ENCODE measurements at places on chromosomes 16 and 17.

DNA sequence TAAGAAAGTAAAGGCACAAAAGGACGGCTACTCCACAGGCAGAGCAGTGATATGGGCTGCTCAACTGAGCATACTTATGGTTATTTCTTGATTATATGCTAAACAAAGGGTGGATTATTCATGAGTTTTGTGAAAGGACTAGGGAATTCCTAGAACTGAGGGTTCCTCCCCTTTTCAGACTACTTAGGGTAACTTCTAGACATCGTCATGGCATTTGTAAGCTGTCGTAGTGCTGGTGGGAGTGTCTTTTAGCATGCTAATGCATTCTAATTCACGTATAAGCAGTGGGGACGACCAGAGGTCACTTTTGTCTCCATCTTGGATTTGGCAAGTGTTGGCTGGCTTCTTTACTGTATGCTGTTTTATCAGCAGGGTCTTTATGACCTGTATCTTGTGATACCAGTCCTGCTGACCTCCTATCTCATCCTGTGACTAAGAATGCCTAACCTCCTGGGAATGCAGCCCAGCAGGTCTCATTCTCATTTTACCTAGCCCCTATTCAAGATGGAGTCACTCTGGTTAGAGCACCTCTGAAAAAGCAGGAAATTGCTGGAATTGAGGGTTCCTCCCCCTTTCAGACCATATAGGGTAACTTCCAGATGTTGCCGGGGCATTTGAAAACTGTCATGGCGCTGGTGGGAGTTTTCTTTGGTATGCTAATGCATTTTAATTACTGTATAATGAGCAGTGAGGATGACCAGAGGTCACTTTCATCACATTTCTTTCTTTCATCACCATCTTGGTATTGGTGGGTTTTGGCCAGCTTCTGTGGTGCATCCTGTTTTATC, 388.5 kb downstream of the XYLT1 start:
- no peak for DNase-seq

DNA sequence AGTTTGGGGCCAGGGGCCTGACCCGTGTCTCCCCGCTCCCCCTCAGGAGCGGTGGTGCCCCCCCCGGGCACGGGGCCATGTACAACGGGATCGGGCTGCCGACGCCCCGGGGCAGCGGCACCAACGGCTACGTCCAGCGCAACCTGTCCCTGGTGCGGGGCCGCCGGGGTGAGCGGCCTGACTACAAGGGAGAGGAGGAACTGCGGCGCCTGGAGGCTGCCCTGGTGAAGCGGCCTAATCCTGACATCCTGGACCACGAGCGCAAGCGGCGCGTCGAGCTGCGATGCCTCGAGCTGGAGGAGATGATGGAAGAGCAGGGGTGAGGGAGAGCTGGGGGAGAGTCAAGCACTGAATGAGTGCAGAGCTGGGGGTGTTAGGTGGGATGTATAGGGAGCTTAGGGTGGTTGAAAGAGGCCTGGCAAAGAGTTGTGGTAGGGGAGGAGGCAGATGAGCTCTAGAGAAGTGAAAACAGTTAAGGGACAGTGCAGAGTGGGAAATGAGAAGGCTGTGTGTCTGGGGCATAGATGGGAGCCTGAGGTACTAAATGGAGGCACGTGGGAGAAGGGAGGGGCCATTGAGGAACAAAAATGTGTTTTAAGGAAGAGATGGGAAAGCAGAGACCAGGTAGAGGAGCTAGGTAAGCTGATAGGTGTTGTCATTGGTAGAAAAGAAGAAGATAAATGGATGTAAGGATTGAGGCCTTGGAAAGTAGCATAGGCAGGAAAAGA, 4.0 kb downstream of the SRRM2 start:
- DNase-seq: no peak

GRCh38 chr16:80142281-80142680, 398.5 kb upstream of the DYNLRB2 start:
- no peak for DNase-seq

DNA sequence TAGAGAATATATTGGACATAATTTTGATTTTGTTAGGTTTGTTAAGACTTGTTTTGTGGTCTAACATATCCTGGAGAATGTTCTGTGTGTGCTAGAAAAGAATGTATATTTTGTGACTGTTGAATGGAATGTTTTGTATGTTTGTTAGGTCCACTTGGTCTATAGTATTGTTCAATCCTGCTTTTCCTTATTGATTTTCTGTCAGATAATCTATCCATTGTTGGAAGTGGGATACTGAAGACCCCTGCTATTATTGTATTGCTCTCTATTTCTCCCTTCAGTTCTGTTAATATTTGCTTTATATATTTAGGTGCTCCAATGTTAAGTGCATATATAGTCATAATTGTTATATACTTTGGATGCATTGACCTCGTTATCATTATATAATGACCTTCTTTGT, 33.0 kb upstream of the NKD1 start:
- DNase-seq: no peak

DNA sequence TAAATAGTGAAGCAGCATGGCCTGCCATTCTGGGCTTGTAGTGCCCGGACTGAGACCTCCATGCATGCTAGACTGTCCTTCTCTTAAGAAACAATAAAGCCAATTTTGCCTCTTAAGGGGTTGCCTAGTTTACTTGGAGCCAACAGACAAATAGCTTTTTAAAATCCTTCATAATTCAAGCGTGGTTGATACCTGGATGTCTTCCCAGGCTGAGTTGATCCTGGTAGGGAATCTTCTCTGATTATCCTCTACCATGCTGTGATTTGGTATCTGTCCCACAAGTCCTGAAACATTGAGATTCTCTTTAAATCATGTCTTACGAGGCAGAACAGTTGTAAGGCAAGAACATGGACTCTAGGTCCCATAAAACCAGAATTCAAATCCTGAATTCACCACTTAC, 359.6 kb upstream of the CCL2 start:
- no peak for DNase-seq

- no peak for DNase-seq
These were observed 12.8 kb downstream of the SMIM5 start for GRCh38 chr17:75645889-75646637.

GRCh38 chr16:85402910-85403692, 210.0 kb upstream of the GSE1 start:
- no peak for DNase-seq

- no peak for DNase-seq
These were observed 11.1 kb upstream of the PIK3R5 start for GRCh38 chr17:8976638-8977037.

- no peak for DNase-seq
These were observed 20.5 kb upstream of the BLMH start for GRCh38 chr17:30312226-30312625.

GRCh38 chr17:3894911-3895343, 2.1 kb upstream of the CAMKK1 start:
- no peak for DNase-seq

GRCh38 chr17:8482546-8482945, 46.9 kb downstream of the NDEL1 start:
- DNase-seq: no peak

- peak; percentile 5 for DNase-seq
These were observed 80.8 kb downstream of the OMG start for GRCh38 chr17:31216031-31216751.

DNA sequence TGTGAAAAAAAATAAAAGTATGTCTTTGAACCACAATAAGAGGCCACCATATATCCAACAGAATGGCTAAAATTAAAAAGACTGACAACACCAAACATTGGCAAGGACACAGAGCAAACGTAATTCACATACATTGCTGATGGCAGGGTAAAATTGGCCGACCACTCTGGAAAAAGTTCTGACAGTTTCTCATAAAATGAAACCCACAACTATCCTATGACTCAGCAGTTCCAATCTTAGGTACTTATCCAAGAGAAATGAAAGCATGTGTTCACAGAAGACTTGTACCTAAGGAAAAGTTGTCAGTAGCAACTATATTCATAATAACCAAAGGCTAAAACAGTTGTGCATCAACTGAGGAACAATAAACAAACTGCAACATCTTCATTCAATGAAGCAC, 357.3 kb upstream of the XYLT1 start:
- no peak for DNase-seq

DNA sequence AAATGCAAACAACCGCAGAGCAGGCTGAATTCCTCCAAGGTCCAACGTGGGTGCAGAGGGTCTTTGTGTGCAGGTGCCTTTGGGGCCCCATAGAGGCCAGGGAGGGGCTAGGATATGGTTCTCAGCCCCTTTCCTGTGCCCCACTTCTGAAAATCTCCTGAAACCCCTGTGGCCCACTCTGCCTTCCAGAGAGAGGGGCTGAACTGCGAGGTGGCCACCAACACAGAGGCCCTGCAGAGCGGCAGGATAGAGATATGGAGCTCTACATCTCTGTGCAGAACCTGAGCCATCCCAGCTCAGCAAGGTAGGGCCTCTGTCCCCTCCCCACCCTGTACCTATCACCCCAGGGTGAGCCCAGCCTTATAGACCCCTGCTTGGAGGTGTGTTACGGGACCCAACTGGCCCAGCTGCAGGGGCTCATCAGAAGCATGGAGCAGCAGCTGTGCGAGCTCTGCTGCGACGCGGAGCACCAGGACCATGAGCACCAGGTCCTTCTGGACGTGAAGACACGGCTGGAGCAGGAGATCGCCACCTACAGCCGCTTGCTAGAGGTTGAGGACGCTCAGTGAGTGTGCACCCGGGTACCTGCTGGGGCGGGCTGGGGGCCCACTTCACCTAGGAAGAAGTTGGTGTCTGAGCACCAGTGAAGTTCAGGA, 5.5 kb downstream of the USP6 start:
- no peak for DNase-seq

GRCh38 chr16:83400234-83400633, 407.5 kb upstream of the HSBP1 start:
- no peak for DNase-seq

DNA sequence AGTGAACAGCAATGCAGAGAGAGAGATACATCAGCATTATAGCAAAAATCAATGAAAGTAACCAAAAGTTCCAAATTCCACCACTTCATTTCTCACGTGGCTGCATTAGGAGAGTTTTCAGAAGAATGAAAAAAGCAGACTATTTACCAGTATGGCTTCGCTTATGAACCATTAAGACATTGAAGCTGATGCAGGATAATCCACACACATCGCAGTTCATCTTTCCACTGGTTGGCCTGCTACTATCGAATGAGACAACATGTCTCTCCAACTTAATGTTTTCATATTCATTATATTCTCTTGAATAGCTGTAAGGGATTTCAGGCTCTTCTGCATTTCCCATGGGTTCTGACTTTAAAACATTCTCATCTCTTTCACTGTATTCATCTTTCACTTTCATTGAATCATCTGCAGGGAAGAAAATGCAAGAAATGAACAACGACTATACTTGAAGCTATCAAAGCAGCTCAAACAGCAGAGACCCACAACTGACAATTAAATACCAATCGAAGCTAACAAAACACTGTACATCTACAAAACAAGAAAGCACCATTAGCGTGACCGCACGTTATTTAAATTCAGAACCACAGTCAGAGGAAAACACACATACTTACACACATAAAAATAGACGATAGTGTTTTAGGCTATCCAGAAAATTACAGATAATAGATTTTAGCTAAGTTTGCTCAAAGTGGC, 54.9 kb downstream of the GRB7 start:
- no peak for DNase-seq

DNA sequence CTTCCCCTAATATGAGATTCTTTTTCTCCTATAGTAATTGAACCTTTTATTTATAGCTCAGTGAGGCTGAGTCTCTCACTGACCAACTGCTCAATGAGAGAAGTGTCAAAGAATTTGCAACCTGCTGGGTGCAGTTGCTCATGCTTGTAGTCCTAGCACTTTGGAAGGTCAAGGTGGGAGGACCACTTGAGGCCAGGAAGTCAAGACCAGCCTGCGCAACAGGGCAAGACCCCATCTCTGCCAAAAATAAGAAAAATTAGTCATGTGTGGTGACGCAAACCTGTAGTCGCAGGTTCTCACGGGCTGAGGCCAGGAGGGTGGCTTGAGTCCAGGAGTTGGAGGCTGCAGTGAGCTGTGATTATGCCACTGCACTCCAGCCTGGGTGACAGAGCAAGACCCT, 30.9 kb upstream of the CRYBA1 start:
- no peak for DNase-seq

- peak; percentile 61 for DNase-seq
These were observed 1.2 kb downstream of the TRIM47 start for GRCh38 chr17:75876938-75877751.

DNA sequence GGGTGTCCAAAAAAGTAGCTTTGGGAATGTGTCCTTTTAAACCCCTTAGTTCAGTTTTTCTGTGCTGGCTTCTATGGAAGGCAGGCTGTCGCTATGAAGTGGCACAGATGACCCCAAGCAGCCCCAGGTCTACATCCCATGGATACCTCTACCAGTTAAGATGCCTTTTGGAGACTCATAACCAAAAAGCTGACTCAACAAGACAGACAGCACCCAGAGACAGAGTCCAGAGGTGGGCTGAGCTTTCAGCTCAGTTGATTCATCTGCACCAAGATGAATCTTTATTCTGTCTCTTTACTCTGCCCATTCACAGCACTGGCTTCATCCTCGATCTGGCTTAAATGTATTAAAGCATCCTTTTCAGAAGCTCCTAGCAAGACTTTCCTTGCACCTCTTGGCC, 29.8 kb upstream of the RBBP6 start:
- DNase-seq: no peak

DNA sequence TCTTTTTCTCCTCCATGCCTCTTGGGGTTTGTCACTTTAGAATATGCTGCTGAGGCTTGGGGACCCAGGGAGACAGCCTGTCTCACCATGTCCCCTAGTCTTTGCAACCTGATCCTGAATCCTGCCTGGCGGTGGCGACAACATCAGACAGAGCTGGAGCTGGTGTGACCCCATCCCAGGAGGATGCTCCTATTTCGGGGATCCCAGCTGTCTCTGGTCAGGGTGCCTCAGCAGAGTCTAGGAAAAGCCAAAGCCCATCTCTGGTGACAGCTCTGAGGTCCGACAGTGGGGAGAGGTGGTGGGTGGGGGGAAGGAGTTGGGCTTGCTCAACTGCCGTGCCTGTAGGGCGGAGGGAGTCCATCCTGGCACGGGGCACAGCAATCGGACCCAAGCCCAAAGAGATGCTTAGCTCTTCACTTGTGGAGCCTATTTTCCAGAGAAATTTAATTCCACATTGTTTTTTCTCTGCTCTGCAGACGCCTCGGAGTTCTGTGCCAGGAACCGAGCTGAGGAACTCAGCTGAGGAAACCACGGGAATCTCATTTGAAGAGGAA, 10.3 kb upstream of the TNS4 start:
- no peak for DNase-seq

- DNase-seq: no peak
These were observed 46.9 kb downstream of the LCMT1 start for GRCh38 chr16:25158401-25158800.

GRCh38 chr17:16484445-16485175, 7.4 kb downstream of the LRRC75A start:
- peak; percentile 29 for DNase-seq

GRCh38 chr16:76193906-76194615, 83.1 kb upstream of the CNTNAP4 start:
- no peak for DNase-seq

DNA sequence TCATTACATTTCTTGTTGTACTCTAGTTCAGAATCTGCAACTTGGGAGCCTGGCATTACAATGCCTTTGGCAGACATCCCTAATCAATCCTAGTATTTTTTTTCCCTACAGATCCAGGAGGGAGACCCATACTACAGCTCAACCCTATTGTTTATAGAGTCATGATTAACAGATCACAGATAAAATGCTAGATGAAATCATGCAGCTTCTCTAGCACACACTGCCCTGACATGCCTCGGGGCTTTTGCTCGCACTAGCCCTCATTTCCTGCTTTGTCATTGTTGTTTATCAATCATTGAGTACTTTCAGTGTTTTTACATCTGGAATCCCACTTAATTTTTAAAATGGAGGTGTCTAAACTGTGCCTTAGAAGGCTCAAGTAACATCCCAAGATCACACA, 412.5 kb downstream of the CA10 start:
- DNase-seq: no peak

- no peak for DNase-seq
These were observed 5.2 kb upstream of the CDC42EP4 start for GRCh38 chr17:73316919-73317505.
